Activated CD8-positive, alpha-beta memory T cell treated with anti-CD3 and anti-CD28 coated beads for 1 hour (primary cell): ENCODE measurements at places on chromosomes 12 and 14.

DNA sequence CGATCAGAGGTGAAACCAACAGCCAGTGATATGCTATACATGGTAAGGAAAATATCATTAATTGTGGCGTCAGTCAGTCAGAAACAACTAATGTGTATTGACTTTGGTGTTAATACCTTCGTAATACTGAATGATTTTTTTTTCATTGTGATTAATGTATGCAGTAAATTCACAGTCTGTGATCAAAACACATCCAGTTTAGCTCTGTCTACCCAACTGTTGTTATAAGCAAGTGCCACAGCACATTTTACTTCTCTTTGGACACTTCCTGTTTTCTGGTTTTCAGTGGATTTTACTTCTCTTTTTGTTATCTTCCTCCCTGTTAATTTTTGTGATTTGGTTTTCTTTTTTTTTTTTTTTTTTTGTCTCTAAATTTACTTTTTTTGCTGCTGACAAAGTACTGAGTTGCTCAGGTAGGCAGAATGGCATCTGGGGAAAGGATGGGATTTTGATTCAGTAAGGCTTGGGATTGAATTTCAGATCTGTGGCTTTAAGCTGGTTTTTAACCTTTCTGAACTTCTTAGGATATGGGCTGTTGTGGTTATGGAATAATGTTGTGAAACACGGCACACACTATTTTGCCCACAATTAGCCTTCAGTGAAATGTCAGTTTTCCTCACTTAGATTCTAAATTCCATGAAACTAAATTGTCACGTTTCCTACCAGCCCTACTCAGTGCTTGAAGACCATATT, 604 bp downstream of the GLIPR1 start:
- DNase-seq, result no peak

DNA sequence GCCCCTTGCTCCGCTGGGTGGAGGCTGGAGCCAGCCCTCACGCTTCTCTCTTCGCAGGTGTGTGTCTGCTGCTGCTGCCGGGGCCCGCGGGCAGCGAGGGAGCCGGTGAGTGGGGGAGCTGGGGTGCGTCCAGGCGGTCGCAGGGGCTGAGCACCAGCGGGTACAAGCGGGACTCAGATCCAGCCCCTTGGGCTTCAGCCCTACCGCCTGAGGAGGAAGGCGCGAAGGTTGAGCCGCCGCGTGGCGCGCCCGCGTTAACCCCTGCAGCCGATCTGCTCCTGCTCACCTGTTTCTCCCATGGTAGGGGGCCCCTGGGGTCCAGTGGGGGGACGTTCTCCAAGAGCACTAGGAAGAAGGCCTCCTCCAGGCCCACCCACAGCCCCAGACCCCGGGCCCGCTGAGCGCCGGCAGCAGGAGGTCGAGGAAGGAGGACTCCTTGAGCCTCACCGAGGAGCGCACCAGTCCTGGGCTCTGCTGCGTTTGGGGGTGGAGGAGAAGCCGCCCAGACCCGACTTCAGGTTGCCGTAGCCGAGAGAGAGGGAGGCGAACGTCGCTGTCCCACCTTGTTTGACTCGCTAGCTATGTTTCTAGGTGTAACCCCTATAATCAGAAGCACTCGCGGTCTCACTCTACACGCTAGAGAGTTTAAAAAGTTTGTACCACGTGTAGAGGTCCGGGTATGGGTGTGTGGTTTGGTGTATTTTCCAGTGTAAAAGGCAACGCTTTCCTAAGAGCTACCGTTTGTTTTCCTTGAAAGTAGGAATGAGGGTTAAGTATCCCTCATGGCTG, 834 bp downstream of the COCH start:
- DNase-seq, result no peak

DNA sequence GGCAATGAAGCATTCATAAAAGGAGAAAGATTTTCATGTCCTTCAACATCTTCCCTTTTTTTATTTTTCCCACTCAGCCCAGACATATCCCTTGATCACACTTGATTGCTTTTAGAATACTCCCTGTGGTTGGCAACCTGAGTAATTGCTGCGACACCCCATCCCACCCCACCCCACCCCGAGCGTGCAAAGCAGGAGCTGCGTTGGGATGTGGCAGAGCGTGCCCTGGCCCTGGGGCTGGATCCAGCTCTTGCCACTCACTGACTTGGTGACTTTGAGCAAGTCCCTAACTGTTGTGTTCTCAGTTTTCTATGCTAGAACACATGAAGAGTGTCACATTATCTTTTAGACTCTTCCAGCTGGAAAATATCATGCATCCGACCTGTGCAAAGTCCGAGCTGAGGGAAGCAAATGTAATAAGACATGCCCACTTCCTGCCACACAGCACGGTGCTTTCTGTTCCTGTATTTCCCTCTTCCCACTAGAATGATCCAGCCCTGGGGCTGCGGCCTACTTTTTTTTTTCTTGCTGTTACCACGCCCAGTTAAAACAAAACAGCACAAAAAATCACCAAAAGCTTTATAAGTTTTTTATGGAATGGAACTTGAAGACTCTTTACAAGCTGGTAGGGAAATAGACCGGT, 4.0 kb downstream of the ASCL4 start:
- no peak for DNase-seq

- no peak for DNase-seq
Measured at GRCh38 chr12:6765048-6765633, 1.0 kb upstream of the PTMS start.

DNA sequence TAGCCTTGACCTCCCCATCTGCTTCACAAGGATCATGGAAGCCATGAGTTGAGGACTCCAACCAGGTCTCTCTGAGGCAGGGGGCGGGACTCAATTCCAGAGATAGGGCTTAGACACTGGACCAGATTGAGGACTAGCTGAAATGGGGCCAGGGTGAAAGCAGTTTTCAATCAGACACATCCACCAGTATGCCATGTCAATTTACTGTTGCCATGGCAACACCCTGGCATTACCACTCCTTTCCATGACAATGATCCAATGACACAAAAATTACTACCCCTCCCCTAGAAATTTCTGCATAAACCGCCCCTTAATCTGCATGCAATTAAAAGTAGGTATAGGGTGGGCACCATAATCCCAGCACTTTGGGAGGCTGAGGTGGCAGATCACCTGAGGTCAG, 18.6 kb upstream of the DCAF5 start:
- DNase-seq, result no peak

GRCh38 chr12:104522985-104523722, 66.4 kb downstream of the CHST11 start:
- no peak for DNase-seq

DNA sequence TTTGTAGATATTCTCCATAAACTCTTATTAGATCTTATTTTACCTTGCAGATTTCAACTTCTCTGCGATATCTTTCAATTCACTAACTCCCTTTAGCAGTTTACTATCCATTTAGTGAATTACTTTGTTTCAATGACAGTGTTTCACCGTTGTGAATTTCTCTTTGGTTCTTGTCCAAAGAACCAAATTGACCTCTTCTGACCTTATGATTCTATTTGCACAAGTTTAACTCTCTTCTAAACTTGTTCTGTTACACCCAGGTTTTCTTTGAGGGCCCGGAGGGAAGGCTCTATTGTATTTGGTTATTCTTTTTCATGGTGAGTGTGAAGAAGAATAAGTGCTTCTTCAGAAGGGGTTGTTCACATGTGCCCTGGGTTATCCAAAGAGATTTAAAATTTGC, 186.7 kb downstream of the MON2 start:
- no peak for DNase-seq

DNA sequence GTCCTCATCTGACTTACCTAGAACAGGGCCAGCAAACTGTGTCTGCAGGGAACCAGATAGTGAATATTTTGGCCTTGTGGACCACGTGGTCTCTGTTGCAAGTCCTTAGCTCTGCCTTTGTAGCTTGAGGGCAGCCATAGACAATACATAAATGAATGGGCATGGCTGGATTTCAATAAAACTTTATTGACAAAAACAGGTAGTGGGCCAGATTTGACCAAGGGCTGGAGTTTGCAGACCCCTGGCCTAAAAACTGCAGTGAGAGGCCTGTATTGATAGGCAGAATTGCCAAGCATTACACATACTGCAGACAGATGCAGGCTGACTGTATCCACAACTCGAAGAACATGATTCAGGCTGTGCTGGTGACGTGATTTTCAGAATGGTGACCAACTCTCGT, 25.3 kb downstream of the CCDC63 start:
- DNase-seq, result no peak

DNA sequence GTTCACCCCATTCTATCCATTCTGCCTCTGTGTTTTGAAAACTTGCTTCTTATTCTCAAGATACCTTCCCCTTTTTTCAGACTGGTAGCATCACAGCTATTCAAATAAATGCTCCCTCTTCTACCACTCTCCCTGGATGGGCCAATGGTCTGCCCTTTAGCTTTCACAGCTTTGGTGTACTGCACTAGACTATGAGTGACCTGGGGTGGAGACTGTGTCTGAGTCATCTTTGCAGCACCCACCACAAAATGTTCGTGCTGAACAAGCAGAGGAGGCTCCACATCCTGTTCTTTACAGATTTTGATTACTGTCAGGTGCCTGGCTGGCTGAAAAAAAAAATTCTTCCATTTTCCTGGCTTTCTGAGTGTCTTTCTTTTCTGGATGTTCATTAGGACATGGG, 1104.1 kb upstream of the TMEM132C start:
- DNase-seq, result no peak

DNA sequence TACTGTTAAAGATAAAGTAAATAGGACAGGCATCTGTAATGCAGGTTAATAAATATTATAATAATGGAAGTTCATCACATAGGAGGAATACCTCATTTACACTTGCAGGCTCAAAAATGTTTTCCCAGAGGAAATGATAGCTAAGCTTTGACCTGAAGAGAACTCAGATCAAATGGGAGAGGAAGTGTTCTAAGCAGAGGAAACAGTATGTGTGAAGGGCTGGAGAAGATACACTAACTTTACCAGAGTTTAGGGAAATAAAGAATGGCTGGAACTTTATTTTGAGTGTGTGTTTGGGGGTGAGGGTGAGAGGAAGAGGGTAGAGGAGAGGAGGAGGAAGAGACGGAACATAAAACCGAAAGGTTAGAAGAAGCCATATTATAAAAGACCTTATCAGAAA, 34.0 kb upstream of the AP4S1 start:
- no peak for DNase-seq

DNA sequence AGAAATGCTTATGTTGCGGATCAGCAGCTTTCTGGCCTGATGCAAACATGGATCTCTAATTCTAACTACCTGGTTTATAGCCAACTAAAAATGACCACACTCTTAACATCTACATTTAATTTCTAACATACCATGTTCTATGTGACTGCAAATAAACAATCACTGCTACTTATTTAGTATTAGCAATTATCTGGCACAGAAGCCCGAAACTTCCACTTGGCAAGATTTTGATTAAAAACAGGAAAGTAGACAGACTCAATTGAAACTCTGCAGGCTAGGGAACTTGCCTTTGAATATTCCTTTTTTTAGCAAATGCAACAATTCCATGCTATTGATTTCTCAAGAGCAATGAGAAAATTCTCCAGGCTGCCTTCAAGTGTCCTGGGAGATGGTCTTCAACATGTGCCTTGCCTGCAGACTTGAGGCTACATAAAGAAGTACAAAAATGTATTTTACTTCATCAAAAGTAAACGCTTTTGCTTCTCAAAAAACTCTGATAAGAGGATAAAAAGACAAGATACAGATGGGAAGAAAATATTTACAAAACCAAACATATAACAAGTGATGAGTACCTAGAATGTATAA, 9.1 kb upstream of the TMCC3 start:
- DNase-seq, result no peak

DNA sequence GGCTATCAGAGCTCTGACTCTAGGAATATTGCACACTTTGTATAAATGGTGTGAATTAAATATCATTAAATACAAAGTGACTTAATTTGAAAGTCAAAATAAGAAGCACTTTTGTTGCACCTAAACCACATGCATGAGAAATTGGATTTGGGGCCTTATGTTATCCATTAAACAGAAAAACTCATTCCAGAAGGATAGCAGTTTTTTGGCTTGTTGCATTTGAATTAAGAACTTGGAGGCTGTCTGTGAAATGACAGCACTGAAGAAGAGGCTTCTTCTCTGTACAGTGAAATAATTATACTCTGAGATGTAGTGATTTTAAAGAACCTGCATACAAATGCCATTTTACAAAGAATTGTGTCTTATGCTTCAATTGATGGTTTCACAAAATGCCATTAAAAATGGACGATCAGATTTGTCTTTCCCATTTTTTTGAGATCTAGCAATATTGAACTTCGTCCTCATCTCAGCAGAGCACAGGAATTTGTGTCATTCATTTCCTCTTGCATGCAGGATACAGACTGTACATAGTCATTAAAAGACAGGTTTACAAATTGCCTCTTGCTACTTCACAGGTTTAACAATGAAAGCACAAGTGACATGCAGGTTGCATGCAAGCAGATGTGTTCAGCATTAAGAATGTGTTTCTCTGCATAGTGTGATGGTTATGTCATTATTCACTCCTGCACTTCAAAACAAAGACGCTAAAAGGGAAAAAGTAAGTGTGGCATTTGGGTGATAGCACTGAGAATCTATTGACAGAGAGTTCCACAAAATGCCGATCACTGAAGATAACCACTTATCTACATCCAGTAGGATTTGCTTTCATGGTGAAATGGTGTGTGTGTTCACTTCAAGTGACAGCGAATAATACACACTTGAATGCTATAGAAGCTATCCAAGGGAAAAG, 35.9 kb upstream of the PYGL start:
- no peak for DNase-seq
